Trophoblast cell (in vitro differentiated cells and primary cell): ENCODE measurements at places on chromosomes 6 and 20.
A peak's percentile ranks its signal among the peaks of the same experiment; 100 is the strongest.

DNA sequence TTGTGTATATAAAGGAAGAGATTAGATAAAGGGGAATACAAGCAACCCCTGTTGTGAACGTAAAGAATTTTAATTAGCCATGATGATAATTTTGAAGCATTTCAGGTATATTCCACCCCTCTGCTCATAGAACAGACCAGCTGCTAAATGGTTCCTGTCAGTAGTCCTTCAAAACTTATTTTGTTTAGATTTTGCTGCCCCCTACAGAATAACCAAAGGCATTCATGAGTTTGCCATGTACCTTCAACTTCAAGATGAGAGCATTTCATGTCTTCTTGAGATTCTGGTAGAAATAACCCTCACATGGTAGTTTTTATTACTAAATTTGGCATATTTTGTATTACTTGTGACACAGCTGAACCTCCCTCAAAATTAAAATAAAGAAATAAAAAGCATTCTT lies 1586.7 kb downstream of the HACE1 start:
- peak; percentile 52 for DNase-seq

GRCh38 chr6:18388942-18389341 lies 1.8 kb downstream of the RNF144B start:
- no peak for DNase-seq

DNA sequence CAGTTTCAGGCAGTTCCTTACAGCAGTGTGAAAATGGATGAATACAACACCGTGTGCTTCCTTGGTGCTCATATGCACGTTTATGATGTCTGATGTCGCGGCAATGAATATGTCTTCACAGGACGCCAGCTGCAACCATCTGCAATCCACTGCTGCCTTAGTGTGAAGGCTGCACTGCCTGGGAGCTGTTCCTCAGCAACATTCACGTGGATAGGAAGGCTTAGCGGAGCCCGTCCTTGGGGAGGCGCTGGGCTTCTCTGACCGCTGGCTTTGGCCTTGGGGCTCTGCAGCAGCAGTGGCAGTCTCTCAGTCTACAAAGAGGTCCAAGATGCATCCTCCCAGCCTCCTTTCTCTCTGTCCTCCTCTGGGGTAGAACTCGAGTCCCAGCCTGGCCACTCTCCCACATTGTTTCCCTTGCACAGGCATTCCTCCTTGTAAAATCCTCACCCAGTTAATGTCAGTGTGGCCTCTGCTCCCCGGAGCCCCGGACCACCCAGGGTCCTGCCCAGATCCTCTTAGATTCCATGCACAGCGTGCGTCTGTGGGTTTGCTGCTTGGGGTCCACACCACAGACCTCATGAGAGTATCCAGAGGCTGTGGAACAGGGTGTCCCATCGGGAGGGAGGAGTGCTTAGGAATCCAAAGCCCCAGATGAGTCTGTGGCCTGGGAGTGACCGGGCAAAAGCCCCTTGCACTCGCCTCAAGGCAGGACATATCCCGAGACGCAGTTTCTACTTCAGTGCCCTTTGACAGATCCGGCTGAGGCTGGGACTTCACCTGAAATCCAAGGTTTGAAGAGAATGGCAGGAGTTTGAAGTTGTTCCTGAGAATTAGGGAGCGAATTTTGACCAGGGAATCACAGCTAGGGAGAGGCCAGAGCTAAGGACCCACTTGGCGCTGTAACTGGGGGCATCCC lies 181.3 kb downstream of the THBS2 start:
- peak; percentile 38 for DNase-seq

DNA sequence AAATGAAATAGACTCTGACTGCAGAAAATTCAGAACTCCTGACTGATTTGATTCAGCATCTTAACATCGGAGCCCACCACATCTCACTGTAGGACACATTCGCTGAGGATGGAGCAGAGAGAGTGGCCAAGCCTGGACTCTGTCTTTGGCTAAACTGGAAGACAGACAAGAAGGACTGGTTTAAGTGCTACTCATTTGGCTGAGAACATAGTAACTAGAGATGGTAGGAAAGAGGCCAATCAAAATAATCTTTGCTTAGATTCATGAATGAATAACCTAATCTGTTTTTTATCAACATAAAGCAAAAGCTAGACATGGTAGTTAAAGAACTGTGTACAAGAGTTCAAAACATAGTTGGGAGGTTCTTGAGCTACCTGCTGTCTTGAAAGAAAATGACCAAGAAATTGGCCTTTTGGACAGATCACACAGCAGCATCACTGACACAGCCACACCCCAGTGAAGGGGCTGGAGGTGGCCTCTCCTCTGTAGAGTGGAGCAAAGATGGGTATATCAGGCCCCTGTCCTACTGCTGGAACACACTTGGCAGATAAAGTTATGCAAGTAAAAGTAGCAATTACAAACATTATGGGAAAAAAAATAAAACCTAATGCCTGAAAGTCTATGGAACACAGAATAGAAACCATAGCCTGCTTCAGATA lies 87.1 kb upstream of the NT5E start:
- DNase-seq = no peak

DNA sequence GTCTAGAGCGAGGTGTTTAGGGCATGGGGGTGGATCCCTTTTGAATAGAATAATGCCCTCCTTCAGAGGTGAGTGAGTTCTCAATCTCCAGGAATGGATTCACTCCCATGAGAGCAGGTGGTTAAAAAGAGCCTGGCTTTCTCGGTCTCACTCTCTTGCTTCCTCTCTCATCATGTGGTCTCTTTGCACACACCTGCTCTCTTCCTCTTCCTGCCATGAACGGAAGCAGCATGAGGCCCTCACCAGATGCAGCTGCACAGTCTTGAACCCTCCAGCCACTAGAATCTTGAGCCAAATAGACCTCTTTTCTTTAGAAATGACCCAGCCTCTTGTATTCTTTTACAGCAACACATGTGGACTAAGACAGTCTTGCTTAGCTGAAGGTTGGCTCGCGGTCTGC lies 119.3 kb downstream of the BMP7 start:
- DNase-seq = no peak

GRCh38 chr6:16700202-16700915 lies 60.9 kb downstream of the ATXN1 start:
- no peak for DNase-seq

DNA sequence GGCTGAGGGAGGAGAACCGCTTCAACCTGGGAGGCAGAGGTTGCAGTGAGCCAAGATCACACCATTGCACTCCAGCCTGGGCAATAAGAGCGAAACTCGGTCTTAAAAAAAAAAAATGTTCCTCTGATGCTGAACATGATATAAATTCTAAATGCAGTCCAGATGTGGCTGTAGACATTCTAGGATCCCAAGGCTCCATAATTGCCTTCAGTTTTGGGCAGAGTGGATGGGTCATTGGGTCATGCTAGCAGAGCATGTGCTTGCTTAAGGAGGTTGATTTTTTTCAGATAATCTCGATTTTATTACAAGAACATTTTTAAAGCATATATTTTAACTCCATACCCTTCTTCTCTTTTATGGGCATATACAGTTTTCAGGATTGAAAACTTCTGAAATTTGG lies 112.0 kb downstream of the UTRN start:
- DNase-seq = no peak

DNA sequence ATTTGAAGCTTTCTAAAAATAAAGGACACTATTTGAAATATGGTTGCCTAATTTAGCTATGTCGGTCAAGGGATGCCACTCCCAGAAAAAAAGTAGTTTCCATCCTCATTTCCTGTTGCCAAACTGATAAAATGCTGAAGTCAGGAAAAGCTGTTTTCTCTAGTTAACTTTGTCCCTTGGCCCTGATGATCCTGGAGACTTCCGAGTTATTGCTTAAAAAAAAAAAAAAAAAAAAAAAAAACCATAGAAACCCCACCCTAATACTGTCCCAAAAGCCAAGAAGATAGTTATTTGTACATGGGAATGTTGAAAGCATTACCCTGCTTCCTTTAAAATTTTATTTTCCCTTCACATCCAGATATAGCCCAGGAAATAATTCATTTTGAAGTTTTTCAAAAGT lies 236.7 kb downstream of the SOD2 start:
- DNase-seq = no peak

GRCh38 chr6:130670142-130670541 lies 157.1 kb upstream of the SMLR1 start:
- no peak for DNase-seq

- no peak for DNase-seq
Observed at GRCh38 chr20:34829191-34829590, 3.7 kb upstream of the NCOA6 start.

GRCh38 chr20:4166726-4167035 lies 151.3 kb upstream of the RNF24 start:
- no peak for DNase-seq

- DNase-seq = peak; percentile 14
Observed at GRCh38 chr6:43250992-43251373, 7.7 kb downstream of the TTBK1 start.

- DNase-seq = no peak
Observed at GRCh38 chr6:155434096-155434495, 21.5 kb downstream of the NOX3 start.

- no peak for DNase-seq
Observed at GRCh38 chr20:18395544-18395943, 71.3 kb downstream of the DZANK1 start.

GRCh38 chr6:142760152-142760551 lies 184.8 kb downstream of the HIVEP2 start:
- no peak for DNase-seq

GRCh38 chr6:151160929-151161757 lies 78.6 kb upstream of the AKAP12 start:
- peak; percentile 61 for DNase-seq

DNA sequence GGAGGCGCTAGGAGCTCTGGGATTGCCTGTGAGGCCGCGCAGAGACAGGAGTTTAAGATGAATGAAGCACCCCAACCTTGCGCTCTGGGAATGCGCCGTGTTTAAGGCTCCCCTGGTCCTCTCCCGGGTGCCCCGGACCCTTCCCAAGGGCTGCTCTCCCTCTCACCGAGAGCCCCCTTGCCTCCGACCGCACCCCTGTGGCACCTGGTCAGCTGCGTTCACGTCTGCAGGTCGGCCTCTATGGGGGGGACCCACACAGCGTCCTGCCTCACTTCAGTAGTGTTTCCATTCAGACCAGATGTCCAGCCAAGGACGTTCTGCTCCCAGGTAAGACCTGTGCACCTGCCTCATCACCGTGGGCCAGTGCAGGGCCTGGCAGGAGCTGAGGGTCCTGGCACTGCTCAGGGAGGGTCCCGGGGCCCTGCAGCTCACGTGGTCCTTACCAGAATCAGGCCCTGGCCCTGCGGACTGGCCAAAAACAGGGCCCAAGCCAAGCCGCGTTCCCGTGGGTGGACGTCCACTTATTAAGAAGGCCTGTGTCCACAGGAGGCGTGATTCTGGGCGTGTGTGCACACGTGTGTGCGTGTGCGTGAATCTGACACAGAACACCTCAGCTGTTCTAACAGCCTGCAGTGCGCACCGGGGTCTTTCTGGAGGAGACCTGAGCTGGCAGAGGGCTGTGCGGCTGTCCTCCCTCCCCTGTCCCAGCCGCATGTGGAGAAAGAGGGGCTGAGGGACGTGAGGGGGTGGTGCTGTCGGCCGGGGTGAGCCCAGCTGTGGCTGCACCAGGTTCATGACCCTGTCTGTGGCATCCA lies 79.9 kb upstream of the BHLHE23 start:
- DNase-seq = no peak

- DNase-seq = no peak
Observed at GRCh38 chr6:36373368-36374019, 14.0 kb downstream of the ETV7 start.
